Glutamatergic neuron (in vitro differentiated cells): ENCODE measurements at places on chromosomes 12 and 14.

DNA sequence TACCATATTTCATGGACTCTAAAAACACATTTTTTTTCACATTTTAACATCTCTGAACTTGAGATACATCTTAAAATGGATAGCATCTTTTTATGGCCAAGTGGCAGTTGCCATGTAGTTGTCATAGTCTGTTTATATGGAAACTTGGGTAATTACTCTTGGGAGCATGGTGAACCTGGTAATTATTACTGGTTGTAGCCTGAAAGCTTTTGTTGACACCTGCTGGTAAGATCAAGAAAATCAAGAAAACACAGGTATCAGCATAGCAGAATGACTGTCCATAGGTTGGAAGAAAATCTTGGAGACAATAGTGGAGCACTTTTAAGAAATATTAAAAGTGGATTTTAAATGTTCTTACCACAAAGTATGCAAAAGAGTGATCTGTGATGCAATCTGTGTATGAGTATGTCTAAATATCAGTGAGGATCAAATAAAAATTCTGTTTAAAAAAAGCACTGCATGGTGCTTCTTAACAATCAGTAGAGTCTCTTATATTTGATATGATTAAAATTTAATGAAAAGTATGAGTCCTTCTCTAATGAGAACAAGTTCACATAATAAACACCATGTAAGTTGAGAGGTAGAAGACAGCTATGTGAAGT lies 44.2 kb downstream of the TTC8 start:
- DNase-seq, result no peak

DNA sequence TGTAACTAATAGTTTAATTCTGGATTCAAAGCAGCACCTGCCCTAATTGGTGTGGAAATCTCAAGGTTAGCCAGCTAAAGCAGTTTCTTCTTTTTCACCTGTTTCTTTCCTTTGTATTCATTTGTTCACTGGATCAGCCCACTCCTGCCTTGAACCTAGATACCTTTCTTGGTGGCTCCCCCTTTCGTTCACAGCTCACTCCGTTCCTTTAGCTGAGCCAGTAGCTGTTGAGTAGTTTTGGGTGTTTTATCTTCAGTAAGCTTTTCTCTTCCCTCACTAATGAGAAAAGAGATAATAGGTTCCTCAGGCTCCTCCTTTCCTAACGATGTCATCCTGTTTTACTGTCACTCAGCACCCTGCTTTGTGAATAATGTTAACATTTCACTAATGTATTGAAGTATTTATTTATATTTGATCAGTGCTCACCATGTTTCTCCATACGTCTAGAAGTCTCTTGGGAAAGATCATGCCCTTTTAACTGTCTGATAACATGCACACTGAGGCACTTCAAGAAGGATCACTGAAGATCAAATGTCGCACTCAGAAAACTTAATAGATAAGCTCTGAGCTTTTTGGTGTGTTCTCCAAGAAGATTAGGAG lies 121.1 kb downstream of the TGFB3 start:
- no peak for DNase-seq

DNA sequence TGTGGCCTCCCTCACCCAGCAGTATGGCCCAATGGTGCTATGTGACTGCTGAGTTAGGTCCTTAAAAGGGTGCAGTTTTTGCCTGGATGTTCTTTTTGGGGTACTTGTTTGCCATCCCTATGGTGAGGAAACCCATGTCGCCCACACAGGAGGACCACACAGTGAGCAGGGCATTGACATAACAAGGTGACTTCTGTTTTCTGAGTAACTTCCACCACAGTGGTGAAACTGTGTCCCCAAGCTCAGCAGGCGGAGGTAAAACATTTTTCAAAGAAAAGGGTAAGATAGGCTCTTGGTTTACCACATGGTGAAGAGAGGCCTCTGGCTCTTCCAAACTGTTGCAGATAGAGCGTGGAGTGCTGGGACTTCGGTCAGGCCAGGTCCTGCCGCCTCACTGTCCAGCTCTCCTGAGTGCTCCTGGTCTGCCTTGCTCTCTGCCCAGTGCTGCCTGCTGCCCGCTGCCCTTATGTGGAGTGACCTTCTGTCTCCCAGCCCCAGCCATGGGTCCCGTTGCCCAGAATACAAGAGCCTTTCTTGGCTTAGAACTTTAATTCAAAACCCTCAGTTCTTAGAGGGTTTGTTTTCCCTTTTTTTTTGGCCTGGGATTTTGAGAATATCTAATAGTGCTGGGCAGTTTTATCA lies 54.0 kb downstream of the TRAF3 start:
- DNase-seq, result no peak

DNA sequence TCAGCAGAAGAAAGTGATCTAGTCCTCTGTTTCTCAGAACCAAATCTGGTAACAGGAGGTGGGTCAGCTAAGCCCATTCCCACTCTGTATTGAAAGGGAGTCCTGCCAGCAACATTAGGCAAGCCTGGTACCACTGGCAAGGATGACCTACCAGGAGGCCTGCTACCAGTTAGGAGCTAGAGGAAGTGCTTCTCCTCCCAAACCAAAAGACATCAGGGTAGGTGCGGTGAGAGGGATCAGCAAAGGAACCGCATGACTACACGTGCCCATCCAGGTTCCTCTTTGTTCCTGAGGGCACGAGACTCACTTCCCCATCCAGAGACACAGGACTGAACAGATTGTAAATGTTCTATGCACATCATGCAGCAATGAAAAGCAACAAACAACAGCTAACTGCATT lies 2.8 kb downstream of the KLRC4 start:
- no peak for DNase-seq

DNA sequence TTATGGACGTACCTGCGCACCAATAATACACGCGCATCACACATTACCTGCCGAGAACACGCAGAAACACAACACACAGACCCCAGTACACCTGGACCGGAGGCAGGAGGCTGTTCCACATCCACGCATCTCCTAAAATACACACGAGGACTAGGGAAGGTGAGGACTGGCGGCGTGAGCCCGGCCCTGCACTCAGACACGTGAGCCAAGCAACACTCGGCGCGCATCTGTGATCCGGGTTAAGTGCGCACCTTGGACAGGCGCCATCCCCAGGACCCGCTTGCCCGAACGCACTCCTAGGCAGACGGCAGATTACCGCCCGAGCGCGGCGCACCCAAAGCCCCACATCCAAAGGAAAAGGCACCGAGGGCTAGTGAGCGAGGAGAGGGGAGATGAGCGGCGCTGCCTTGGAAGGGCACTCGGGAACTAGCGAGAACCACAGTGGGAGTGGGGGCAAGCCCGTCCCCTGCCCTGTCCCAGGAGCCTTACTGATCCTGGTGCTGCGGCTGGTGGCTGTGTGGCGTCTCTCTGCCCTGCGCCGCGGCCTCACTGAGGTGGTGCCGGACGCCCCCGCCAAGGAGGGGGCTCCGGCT lies 417 bp downstream of the GLS2 start:
- DNase-seq, result peak; percentile 48

GRCh38 chr14:54493293-54493692 lies 4.5 kb upstream of the GMFB start:
- no peak for DNase-seq

DNA sequence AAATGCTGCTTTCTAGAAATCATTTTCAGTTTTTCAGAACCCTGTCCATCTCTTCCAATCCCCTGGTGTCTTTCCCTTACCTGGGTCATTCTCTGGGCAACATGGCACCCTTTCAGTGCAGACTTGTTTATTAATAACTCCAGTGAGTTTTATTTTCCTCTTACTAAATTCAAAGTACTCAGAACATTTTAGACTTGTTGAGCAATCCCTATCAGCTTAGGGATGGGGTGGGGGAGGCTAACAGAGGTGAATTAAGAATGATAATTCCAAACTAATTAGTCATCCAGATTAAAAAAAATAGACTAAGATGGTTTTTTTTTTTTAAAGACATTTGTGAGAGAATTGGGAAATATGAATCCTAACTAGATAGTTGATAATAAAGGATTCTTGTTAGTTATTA lies 10.7 kb downstream of the GPRC5A start:
- no peak for DNase-seq

DNA sequence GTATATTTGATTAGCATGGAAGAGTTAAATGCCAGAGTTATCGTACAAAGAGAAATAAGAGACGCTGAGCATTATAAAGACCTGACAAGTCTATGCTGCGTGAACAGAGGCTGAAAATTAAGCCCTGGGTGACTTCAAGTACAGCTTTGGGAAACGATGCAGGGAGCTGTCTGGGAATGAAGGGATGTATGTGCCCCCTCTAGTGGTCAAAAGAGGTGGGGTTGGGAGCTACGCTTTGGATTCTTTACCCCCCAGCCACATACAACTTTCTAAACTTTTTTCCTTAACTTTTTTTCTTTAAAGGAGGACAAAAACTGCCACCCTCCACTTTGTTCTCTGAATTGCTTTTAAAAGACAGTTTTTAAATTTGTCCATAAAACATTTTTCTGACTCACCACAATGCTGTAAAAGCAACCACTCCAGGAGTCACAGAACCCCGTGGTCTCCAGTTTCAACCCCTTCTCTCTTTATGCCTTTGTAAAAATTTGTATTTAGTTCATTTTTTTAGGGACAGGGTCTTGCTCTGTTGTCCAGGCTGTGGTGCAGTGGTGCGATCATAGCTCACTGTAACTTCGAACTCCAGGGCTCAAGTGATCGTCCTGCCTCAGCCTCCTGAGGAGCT lies 59.4 kb downstream of the ZNF664 start:
- peak; percentile 42 for DNase-seq

DNA sequence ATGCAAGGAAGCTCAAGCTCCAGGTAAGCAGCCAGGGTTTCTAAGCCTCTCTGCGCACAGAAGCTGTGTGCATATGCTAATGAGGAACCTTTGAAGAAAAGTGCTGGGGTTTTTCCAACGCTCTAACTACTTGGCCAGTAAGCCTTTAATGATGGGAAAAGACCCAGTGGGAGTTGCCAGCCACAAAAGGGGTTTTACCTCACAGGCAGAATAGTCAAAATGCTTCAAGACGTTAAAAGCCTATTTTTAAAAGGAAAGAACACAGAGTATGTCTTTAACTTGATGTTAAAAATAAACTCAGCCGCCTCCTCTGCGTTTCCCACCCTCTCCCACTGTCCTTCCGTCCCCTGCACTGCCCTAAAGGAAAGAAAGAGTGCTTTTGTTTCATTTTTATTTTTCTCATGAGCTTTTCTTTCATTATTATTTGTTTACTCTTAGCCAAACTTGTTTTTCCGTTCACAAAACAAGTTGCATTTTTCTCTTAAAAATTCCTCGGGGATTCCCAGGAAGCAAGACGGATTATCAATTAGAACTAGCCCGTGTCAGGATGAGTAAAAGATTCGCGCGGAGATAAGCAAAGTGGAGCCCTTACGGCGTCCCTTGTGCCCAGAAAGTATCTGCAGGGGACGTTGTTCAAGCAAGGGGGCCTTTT lies 209.8 kb upstream of the NUDT4 start:
- no peak for DNase-seq

- no peak for DNase-seq
These were observed 8.9 kb downstream of the GTF2A1 start for GRCh38 chr14:81211844-81212243.
